Testis (tissue), 5 donors: ENCODE measurements at places on chromosomes 3 and 15. TPM values are rescaled to one million over a fixed set of nuclear protein-coding genes. Genes with fewer than 3 reads are reported as not detected.

- peak; percentile 70 for DNase-seq
These were observed 190.5 kb upstream of the NECTIN3 start for GRCh38 chr3:110881069-110881468.

IL12A gene
- 0.57 TPM for polyA plus RNA-seq

CHRM5 gene
- polyA plus RNA-seq = 1.3 TPM

SOX14 gene
- not detected for polyA plus RNA-seq

- no peak for DNase-seq
These were observed 231.0 kb upstream of the RASGRP1 start for GRCh38 chr15:38795471-38796245.

DNA sequence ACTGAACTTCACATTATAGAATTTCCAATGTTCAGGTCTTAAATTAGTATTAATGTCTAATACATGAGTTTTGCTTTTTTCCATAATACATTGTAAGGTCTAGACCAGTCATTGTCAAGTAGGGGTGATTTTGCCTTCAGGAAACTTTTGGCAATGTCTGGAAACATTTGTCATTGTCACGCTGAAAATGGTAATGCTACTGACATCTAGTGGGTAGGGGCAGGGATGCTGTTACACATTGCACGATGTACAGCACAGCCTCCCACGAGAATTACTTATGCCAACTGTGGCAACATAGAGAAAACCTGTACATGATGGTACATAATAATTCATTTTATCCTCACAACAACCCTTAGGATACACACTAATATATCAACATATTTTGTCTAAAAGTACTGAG, 384.1 kb downstream of the CADM2 start:
- peak; percentile 35 for DNase-seq

GPR62 gene
- polyA plus RNA-seq = 0.18 TPM

DNA sequence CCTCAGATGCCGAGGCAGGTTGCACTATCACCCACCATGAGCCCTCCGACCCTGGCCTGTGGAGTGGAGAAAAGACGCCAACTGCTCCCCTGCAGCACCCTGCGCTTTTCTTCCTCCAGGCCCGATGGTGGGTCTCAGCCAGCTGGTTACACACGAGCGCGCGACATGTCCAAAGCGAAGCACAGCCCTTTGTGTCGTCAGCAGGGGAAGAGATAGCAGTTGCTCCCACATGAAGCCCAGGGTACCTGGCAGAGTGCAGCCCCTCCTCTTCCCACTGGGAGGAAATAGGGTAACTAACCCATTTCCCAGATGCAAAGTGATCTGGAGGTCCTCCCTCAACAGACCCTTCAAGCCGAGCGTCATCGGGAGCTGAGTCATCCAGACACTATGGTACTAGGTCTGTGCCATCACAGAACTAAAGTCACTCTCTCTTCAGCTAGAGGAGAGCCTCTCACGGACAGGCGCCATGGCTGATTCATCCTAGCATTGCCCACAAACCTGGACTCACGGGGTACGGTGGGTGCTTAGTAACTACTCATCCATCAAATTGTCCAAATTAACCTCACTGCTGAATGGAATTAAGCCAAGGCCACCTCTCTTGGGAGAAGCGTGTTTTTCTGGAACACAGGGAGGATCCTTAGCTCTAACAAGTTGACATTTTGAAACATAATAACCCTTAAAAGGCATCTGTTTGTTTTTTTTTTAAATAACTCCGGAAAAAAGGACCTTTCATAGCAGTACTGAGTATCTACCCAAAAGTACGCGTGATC, 45.2 kb upstream of the BDH1 start:
- peak; percentile 73 for DNase-seq

CCR5 gene
- polyA plus RNA-seq = 3.3 TPM

SNTN gene
- 2.3 TPM for polyA plus RNA-seq

- no peak for DNase-seq
These were observed 7.1 kb downstream of the CRELD1 start for GRCh38 chr3:9940746-9941145.

DNA sequence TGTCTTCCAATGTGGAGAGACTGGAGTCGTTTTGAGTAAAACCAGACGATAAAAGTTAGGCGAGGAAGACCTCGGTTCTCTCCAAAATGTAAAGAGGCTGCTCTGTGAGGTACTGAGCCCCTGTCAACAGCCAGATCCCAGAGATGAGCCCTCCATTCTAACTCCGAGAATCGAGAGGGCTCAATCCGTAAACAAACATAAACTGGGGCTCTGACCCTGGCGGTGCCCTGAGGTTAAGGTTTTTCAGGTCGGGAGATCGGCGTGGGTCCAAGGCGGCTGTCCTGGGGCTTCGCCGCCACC, 417 bp downstream of the TBCCD1 start:
- DNase-seq = no peak

- DNase-seq = no peak
These were observed 87.4 kb upstream of the C15orf39 start for GRCh38 chr15:75114327-75114726.

- no peak for DNase-seq
These were observed 15.8 kb upstream of the SEC11A start for GRCh38 chr15:84731774-84732173.

- DNase-seq = no peak
These were observed 567.8 kb downstream of the ROBO1 start for GRCh38 chr3:79199966-79200365.

CFAP100 gene
- polyA plus RNA-seq = 74.2 TPM

GRCh38 chr15:43469867-43470266, 23.1 kb downstream of the TP53BP1 start:
- DNase-seq = no peak

DNA sequence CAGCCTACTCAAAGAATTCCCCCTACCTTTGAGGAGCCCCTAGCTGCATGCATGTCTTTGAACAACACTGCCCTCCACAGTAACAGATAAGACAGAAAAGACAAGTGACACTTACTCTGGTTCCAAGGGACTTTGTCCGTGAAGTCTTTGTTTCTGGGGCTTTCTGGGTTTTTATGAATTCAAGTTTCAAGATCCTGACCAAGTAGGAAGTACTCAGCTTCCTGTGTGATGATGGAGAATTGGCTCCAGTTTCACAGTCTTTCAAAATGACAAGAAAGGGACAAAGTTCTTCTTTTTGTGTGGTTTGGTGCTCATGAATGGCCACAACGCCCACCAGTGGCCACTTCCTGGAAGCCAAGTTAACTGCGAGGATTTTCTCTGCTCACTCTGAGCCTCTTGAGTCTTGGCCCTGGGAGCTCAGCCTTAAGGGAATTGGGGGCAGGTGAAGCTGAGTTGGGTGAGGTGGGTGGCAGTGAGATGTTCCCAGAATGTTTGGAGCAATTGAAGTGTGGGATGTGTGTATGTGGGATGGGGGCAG, at the start of gene CCR1:
TSS of gene CCR1 (minus strand) at position 147 of the 538 bp plus-strand sequence. CDS start 4,000 bp downstream, outside the sequence.
- peak; percentile 54 for DNase-seq

DNA sequence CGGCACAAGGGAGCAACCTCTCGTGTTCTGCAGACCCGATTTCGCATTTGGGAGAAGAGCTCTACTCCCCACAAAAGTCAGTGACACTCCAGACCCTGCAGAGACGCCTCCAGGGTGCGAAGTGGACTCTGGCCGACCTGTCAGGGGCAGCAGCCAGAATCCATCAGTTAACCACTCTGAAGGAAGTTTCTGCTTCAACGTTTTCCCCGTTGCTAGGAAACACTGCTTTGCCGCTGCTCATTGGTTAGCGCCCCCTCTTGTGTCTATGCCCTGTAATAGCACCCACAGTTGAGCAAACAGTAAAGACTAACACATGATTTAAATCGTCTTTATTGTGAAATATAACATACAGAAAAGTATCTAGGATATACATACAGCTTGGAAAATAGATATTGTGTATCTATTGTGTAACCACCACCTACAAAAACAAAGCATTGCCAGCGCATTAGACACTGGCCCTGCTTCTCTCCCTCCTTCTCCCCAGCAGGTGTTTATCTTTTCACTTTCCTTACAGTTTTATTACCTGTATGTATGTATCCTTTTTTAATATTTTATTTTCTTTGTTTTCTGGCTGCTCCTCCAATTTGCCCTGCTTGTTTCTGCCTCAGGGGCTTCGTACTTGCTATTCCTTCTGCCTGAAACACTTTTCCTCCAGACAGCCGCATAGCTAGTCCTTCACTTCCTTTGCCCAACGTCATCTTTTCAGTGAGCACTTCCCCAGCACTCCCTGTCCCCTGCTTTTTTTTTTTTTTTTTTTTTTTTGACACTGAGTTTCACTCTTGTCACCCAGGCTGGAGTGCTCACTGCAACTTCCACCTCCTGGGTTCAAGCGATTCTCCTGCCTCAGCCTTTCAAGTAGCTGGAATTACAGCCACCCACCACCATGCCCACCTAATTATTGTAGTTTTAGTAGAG, 38.8 kb downstream of the TMEM40 start:
- DNase-seq = peak; percentile 89
